ENCODE measurements at places on chromosomes 1 and 21. TPM values are rescaled to one million over a fixed set of nuclear protein-coding genes. Genes with fewer than 3 reads are reported as not detected.

The LAD1 gene
- polyA plus RNA-seq, result 71.7 TPM

DNA sequence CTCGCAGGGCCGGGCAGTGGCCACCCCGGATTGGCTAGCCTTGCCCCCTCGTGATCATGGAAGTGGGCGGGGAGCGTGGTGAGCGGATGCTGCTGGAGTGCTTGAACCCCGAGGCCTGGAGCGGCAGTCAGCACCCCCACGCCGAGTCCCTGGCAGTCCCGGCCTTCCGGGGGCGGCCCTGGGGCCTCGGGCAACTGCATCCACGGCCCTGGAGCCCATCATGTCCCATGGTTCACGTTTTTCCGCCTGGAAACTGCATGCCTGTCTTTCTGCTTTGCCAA is 45.6 kb downstream of the CDC7 start:
- DNase-seq, result no peak

DNA sequence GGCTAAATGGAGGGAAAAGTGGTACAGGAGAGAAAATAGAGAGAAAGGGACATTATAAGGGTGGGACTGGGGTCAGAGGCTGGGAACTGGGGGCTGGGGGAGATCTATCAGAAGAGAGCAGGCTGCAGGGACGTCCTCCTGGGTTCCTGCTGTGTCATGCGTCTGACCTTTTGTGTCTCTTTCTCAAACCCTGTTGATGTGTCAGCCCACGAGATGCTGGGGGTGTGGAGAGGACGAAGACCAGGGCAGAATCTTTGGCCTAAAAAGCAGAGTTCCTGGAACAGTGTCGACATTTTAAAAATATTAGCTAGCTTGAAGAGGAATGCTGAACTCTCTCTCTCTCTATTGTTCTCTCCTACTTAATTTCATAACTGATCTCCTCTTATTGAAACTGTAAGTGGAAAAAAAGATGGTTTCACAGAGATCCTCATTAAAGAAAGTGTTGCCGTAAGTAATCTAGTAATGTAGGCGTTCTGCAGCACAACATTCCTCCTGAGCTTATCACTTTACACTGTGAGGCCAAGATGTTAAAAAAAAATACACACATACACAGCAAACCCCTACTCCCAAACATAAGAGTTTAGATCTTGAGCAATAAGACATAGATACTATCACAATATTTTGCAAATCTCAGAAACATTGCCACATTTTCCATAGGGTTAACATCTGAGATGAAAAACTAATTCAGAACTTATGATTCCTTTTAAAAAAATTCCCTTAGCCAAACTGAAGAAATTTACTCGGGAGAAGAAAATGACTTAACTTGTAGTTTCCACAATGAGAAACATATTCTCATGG is 52.6 kb downstream of the RUNX1 start:
- DNase-seq, result peak; percentile 42

- no peak for DNase-seq
Measured at GRCh38 chr21:36111238-36111637, 23.6 kb upstream of the CBR3 start.
